ENCODE measurements at places on chromosomes 13 and 19.

DNA sequence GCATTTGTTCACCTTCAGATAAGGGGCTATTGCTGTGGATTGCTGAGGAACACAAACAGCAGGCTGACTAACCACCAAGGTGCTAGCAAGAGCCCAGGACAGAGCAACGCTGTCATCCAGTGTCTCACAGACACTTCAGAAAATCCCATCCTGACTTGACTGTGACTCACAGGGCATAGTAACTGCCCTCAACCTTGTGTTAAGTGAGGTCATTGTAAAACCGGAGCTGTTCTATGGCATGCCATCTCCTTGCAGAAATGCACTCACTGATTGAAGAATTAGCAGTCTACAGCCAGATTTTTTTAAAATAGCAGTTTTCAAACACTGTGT lies 51.1 kb downstream of the TNFRSF19 start:
- no peak for DNase-seq

DNA sequence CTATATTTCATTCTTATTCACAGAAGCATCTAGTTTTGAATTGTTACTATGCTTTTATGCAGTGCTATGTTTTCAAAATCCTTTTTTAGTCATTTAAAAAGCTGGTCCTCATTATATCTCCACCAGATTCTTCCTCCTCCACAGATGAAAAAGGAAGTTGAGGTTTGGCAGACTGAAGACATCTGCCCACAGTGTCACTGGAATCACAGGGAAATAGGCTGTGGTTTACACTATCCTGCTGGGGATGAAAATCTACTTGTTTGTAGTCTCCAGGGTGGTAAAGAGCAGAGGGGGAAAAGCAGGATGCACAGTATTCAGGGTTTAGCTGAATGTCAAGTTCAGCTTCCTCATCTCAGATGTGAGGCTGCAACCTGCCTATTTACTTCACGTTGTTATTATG lies 351.2 kb downstream of the DNAJC15 start:
- no peak for DNase-seq

DNA sequence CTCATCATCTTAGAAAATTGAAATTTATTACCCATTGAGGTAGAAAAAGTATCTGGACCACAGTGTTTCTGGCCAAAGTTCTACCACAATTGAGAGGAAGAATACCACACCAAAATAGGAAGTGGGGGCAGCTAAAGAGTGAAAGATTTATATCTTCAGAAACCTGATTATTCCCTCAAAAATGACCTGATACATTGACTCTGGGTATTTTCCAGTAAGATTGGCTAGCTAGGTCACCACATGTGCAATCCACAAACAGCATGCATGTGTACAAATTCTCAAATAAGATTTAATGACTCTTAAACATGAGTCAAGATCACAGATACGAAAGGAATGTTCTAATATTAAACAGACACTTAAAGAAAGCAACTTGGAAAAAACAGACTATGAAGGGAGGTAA lies 1516.2 kb upstream of the PCDH20 start:
- DNase-seq: no peak

- no peak for DNase-seq
Measured at GRCh38 chr13:107864543-107865317, 350.6 kb downstream of the LIG4 start.

- DNase-seq: no peak
Measured at GRCh38 chr13:101945435-101945834, 456.4 kb downstream of the FGF14 start.

GRCh38 chr13:112346899-112347229 lies 29.3 kb upstream of the SPACA7 start:
- no peak for DNase-seq

All from activated naive CD4-positive, alpha-beta T cell treated with anti-CD3 and anti-CD28 coated beads, Interleukin-2, amount 50 U/mL, for 16 hours (primary cell).